Pulmonary artery endothelial cell (primary cell): ENCODE measurements at places on chromosomes 2 and 18. TPM values are rescaled to one million over a fixed set of nuclear protein-coding genes. Genes with fewer than 3 reads are reported as not detected.
A peak's percentile ranks its signal among the peaks of the same experiment; 100 is the strongest.

DNA sequence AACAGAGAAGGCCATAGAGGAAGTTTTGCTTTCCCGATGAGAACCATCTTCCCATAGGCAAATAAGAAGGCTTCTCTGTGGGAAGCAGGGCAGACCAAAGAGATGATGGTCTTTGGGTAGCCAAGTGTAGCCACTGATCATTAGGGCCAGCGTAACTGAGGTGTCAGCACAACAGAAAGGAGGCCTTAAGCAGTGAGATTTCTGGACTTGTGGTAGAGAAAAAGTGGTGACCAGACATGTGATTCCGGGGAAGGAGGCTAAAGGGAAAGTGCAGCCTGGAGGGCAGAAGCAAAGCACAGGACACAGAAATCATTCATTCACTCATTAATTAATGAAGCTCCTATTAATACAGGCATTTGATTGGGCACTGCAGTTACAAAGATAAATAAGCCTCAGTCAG lies 15.4 kb downstream of the EVA1A start:
- no peak for DNase-seq

The CDK15 gene
- not detected in 2 replicates for total RNA-seq

DNA sequence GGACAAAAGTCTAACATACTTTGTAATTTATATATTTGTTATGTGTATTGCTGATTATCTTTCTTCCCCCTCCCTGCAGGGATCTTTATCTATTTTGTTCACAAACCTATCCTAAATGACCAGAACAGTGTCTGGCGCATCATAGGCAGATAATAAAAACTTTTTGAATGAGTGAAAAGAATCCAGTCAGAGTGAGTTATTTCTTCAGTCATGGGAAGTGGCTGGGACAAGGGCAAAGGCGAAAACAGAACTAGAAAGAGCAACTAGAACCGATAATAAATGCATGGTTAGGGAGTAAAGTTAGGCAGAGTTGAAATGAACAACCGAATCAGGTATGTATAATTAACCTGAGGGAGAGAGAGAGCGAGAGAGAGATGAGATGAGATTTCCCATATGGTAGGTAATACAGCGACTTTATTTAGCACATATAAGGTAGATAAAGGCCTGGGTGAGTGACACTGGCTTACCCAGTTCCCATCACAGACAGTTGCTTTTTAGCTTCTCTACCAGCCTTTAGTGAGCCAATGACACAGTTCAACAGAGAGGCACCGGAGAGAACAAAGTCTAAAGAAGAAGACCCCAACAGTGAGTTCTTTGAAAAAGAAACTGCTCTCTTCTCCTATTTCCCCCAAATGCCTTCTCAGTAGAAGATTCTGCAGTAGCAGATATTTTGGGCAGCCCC lies 59.1 kb upstream of the EML4 start:
- DNase-seq: no peak

DNA sequence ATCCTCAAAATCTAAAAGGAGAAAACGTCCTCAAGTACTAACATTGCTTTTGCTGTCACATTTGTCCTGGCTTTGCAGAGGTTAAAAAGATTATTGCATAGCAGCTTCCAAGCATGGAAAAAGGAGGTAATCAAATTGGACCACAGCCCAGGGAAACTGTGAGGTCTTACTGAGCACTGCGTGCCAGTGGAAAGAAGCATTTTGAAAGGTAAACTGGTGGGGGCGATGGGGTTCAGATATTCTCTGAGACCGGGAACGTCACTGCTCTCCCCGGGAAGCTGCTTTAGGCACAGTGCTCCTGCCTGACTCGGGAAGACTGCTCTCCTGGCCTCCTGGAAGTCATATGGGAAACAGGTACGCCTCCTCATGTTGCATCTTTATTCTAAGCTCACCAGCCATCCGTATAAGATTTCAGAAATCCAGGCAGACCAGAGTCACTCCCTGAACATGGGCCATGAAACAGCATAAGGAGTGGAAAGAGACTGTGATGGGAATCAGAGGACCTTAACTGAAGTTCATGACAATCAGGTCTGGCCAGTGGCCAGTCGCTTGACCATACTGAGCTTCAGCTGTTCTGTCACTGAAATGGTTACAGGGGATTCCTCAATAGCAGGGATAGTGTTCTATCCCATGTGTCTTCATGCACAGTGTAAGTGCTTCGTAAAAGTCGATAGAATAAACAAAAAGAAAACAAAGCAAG lies 284.1 kb downstream of the TRIB2 start:
- peak; percentile 63 for DNase-seq

The LYG2 gene
- total RNA-seq: not detected in 2 replicates

- DNase-seq: peak; percentile 10
Observed at GRCh38 chr2:236352761-236353593, 88.8 kb upstream of the ASB18 start.

DNA sequence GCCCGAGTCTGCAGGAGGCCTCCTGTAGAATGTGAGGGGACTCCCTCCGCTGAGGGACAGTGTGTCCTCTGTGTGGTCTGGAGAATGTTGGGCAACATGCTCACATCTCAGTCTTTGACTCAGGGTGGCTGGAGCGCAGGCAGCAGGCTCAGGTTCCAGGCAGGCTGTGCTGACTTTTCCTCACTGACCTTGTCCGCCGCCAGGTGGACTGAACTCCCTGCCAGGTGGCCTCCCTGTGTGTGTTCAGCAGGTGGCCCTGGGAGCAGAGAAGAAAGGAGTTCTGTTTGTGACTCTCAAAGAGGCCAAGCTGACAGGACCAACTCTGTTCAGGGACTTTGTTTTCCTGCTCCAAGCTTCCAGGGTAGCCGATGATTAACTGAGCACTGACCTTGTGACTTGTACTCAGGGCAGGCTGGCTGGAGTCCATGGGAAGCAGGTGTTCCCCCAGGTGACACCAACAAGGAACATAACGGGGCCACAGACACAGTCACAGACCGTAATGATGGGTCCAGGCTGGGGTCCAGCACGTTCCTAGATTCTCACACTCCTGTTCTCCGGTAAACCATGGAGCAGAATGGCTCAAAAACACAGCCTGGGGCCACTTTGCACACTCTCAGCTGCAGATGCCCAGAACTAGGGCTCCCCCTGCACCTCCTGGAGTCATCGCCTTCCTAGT lies 439.8 kb downstream of the RNF144A start:
- DNase-seq: no peak

The NCKAP5 gene
- total RNA-seq: 0.39 and 0.59 TPM in 2 replicates

The MCEE gene
- total RNA-seq: 8.6 and 9.4 TPM in 2 replicates

DNA sequence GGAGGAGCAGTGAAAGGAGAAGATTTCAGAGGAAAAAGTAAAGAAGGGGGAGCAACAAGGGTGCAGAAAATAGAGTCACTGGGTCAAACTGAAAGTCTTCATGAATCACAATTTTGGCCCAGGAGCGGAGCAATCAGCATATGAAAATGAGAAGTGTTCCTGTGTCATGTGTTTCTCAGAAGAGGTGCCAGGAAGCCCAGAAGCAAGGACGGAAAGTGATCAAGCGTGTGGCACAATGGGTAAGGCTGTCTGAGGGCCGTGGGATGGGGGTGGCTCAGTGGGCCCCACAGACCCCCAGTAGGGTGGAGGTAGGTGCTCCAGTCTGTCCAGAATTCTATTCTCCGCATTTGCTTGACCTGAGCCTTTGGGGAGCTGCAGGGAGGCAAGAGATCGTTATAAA lies 44.2 kb downstream of the SP140 start:
- no peak for DNase-seq

DNA sequence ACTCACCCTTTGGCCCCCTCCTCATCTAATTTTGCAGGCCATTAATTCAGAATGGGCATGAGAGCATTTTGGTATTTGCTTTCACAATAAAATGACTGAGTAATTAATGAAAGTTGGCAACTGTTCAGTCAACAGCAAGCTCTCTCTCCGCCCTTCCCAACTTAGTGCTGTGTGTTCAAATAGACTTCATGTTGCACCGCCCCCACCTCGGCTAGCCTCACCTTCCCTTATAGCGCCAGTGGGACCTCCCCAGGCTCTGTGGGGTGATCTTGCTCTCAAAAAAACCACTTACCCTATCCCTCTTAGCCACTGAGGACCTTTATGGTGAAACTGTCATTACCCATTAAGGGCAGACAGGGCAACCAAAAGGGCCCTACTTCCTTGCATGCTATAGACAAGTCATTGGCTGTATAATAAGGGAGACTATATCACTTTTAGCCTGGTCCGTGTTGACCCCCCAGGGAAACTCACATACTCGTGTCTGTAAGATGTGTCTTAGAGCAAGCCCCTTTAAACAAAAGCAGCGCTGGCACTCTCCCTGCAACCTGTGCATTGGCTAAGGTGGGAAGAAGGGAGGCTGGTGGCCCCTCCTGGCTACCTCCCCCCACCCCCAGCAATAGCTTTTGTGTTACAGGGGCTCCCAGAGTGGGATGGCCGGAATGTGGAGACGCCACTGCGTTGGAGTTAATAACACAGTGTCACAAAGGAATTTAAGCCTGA lies 15.2 kb downstream of the EN1 start:
- no peak for DNase-seq

DNA sequence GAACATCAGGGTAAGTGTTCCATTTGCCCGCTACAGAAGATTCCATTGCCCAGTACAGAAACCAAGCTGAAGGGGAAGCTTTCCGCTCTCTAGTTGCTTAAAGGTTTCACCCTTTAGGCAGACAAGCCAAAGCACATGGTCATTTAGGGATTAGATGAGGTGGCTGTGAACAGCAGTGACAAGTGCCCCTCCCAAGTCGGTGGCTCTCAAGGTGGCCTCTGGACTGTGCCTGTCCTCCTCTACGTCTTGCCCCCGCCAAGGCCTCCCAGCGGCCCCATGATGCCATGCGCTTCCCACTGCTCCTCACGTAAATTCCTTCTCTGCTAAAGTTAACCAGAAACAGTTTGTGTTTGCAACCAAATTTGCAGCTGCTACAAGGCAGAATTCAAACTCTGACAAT lies 24.2 kb upstream of the PTPN4 start:
- no peak for DNase-seq

- peak; percentile 52 for DNase-seq
Observed at GRCh38 chr2:181814057-181814491, 77.5 kb upstream of the ITPRID2 start.

- DNase-seq: peak; percentile 86
Observed at GRCh38 chr18:525036-525797, 24.7 kb upstream of the COLEC12 start.

The KIAA2012 gene
- not detected in 2 replicates for total RNA-seq

GRCh38 chr2:30408961-30409387 lies 38.1 kb upstream of the LCLAT1 start:
- no peak for DNase-seq

DNA sequence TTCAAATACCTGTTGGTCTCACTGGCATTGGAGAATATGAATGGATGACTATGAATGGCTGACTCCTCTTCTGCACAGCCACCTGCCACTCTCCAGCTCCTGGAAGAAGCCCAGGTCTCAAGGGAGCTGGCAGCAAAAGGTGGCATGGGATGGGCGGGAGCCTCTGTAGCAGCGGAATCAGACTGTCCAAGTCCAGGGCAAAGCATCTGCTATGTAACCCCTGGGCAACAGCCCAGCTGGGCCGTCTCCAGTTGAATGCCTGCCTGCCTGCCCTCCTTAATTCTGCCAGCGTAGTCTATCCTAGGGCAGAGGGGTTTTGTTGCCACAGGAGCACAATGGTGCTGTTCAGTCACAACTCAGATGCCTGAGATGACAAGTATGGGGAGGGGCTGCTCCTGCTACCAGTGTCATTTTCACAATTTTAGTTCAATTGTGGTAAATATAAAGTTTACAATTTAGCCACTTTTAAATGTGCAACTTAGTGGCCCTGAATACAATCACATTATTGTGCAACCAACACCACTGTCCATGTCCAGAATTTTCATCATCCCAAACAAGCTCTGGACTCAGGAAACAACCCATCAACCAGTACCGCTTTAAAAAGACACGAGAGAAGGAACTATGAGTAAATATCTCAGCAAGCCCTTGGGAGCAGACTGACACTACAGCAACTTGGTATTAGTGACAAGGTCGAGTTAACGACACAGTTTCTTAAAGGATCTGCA lies 115.2 kb downstream of the MYO5B start:
- no peak for DNase-seq

The RIT2 gene
- not detected in 2 replicates for total RNA-seq
